Naive thymus-derived CD8-positive, alpha-beta T cell (primary cell): ENCODE measurements at places on chromosomes 4 and X. TPM values are rescaled to one million over a fixed set of nuclear protein-coding genes. Genes with fewer than 3 reads are reported as not detected.

PPBP gene
- total RNA-seq = not detected

DNA sequence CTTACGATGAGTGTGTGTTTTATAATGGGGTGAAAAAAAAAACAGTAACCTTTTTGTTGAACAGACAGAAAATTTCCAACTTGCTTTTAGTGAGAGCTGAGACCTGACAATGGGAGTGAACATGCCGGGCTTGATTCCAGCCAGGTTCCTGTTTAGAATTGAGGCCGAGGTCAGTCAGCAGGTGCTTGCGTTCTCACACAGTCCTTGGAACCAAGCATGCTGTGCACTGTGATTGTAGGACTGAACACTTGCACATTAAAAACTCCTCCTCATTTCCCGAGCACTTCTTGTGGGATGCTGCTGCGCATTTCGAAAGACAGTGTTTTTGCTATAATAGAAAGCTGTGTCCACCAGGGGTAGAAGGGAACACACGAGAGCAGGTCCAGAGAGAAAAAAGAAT is 51.8 kb downstream of the TMEM131L start:
- H3K4me3 ChIP-seq = peak overlapping the region; percentile 78
- peaks cover 6% of the 10 kb centered on the region for H3K36me3 ChIP-seq
- DNase-seq = no peak
- no peaks in the 10 kb centered on the region for H3K27me3 ChIP-seq
- peak overlapping the region; percentile 93 for H3K27ac ChIP-seq

GRCh38 chrX:8955511-8955910 is 78.4 kb downstream of the FAM9B start:
- H3K4me3 ChIP-seq = no peak overlapping the region
- no peak for DNase-seq
- no peak overlapping the region for H3K27ac ChIP-seq
- H3K4me1 ChIP-seq = no peaks in the 10 kb centered on the region
- no peaks in the 10 kb centered on the region for H3K36me3 ChIP-seq

- DNase-seq = no peak
- H3K36me3 ChIP-seq = peaks cover 49% of the 10 kb centered on the region
- no peak overlapping the region for H3K4me3 ChIP-seq
- H3K4me1 ChIP-seq = peaks cover 20% of the 10 kb centered on the region
- H3K27me3 ChIP-seq = no peaks in the 10 kb centered on the region
- no peak overlapping the region for H3K27ac ChIP-seq
These were observed 39.6 kb downstream of the RPS6KA3 start for GRCh38 chrX:20227116-20227515.

DNA sequence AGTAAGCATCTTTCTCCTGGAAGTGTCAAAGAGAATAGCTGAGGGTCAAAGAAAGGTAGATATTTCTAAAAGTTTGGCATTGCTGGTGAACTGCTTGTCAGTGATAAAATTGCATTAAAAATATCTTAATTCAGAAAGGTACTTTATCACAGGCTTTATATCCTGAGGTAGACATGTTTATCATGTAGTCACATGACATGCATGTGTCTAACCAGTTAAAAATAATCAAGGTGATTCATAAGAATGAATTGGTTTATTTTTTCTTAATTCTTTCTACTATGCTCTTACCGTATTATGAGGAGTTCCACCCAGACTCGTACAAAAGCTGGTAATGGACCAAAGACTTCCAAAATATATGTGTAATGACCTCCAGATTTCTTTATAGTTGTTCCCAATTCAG is 6.1 kb downstream of the SLC7A11 start:
- no peaks in the 10 kb centered on the region for H3K4me1 ChIP-seq
- no peak overlapping the region for H3K27ac ChIP-seq
- H3K4me3 ChIP-seq = no peak overlapping the region
- no peaks in the 10 kb centered on the region for H3K27me3 ChIP-seq
- no peak for DNase-seq
- no peaks in the 10 kb centered on the region for H3K36me3 ChIP-seq

DNA sequence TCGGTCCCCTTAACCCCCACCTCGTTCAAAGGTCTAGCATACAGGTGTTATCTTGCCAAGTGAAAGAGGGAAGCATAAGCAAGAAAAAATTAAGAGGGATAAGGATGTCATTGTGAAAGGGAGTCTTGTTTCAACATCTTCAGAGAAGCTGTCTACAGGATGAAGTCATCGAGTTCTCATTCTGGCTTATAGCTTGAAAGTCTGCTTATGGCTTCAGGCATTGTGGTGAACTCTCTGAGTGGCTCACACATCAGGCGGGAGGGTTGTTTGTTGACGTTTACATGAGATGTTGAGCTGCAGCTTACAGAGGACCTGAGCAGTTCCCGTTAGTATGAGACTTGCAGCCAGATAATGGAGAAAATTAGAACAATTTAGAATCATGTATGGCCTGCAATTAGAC is 16.6 kb downstream of the MAGEA9B start:
- H3K4me1 ChIP-seq = no peaks in the 10 kb centered on the region
- DNase-seq = no peak
- no peaks in the 10 kb centered on the region for H3K36me3 ChIP-seq
- no peak overlapping the region for H3K27ac ChIP-seq
- H3K4me3 ChIP-seq = no peak overlapping the region
- H3K27me3 ChIP-seq = peaks cover 4% of the 10 kb centered on the region

DNA sequence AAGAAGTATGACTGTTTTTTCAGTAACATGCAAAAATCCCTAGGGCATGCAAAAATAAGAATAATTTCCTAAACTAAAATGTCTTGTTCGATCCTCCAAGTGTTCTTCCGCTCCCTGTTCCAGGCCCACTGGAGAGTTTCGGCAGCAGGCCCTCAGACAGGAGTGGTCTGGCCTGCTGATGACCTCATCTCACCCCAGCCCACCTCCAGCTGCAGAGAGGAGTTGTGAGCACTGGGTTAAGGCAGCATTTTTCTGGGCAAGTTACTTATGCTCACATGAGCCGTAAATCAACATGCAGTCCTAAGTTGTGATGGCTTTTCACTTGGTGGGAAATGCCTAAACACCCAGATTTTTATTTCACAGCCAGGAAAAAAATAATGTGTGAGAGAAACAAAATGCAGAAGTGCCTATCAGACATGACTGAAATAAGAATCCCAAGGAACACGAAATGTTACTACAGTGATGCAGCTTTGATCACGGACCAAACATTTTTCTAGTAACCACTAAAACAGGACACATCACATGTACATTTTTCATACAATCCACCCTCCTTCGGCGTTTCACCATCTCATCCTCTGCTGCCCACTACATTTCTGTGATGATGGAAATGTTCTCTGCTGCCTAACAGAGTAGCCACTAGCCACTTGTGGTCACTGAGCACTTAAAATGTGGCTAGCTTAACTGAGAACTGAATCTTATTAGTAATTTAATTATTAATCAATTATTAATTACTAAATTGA is 153.3 kb upstream of the TBL1X start:
- no peaks in the 10 kb centered on the region for H3K27me3 ChIP-seq
- no peak overlapping the region for H3K4me3 ChIP-seq
- DNase-seq = no peak
- no peaks in the 10 kb centered on the region for H3K36me3 ChIP-seq
- H3K4me1 ChIP-seq = peaks cover 9% of the 10 kb centered on the region

DNA sequence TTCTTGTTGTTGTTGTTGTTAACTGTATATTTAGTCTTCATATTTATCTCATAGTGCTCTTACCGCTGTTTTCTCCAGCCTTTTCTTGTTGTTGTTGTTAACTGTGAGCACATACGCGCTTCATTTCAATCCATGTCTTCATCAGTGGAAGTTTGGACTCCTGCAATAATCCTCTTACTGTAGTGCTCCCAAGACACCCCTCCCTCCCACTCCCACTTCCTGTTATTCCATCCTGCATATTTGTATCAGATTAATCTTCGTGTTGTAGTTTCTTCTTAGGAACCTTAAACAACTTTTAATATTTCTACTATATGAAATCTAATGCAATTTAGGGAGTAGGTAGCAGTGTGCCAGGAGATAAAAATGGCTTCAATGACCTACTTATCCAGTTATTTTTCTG is 674.8 kb downstream of the RAPGEF2 start:
- H3K27me3 ChIP-seq = no peaks in the 10 kb centered on the region
- DNase-seq = no peak
- H3K27ac ChIP-seq = no peak overlapping the region
- no peaks in the 10 kb centered on the region for H3K36me3 ChIP-seq

C4orf50 gene
- not detected for total RNA-seq

GRCh38 chr4:111937368-111937767 is 207.9 kb upstream of the FAM241A start:
- no peaks in the 10 kb centered on the region for H3K36me3 ChIP-seq
- no peak overlapping the region for H3K27ac ChIP-seq
- no peaks in the 10 kb centered on the region for H3K4me1 ChIP-seq
- H3K27me3 ChIP-seq = peaks cover 5% of the 10 kb centered on the region

GPRASP1 gene
- 68.5 TPM for total RNA-seq

HOPX gene
- 6.9 TPM for total RNA-seq

DNA sequence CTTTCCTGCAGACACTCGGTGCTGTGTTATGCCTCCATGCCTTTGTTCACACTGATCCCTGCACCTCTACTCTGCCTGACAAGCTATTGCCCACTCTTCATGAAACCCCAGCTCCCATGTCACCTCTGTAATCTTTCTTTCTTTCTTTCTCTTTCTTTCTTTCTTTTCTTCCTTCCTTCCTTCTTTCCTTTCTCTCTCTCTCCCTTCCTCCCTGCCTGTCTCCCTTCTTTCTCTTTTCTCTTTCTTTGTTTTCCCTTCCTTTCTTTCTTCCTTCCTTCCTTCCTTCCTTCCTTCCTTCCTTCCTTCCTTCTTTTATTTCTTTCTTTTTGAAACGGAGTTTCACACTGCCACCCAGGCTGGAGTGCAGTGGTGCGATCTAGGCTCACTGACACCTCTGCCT is 12.5 kb downstream of the GJB1 start:
- H3K27me3 ChIP-seq = no peaks in the 10 kb centered on the region
- DNase-seq = no peak
- H3K4me3 ChIP-seq = no peak overlapping the region
- H3K4me1 ChIP-seq = peaks cover 1% of the 10 kb centered on the region
